ENCODE measurements at places on chromosomes 11 and 22.

- DNase-seq = no peak
These were observed 31.4 kb downstream of the PLEKHA7 start for GRCh38 chr11:16982809-16983208.

GRCh38 chr11:96647621-96648020 is 257.8 kb downstream of the JRKL start:
- no peak for DNase-seq

GRCh38 chr11:2707736-2708135 is 7.9 kb upstream of the KCNQ1OT1 start:
- no peak for DNase-seq

DNA sequence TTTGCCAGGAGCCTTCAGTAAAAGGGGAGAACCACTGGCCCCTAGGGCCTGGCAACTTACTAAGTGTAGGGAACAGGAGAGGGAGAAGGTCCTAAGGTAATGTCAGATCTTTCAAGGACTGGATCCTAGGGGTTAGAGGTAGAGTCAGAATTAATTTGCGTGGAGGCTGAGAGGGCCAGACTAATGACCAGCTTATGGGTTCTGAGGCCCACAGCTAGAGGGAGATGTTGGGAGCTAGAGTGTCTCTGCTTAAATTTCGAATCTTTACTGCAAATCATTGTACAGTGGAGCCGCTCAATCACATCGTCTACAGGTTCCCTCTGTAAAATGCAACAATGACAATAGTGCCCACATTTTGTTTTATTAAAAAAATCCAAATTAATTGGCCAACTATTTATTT is 31.4 kb downstream of the CLMP start:
- no peak for DNase-seq

- no peak for DNase-seq
These were observed 34.2 kb upstream of the VPREB1 start for GRCh38 chr22:22210375-22210774.

- DNase-seq = no peak
These were observed 51.6 kb downstream of the RPUSD4 start for GRCh38 chr11:126159719-126160344.
